ENCODE measurements at places on chromosomes 6 and 20.

DNA sequence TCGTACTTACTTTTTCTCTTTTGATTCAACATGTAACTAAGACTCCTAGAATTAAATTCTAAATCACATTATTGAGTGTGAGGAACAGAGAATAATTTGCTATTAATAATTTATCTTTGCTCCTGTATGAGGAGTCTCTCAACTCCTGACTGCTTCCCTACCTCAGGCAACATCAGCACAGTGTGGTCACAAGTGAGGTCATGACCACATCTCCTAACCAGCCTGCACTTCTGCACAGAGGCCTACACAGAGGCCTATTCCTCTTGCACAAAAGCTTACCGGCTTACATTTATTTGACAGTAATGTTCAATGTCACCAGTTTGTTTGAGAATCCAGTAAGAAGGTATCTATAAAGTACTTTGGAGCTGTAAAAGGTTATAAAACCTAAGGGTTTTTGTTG is 637.4 kb upstream of the MARCKS start:
- DNase-seq = no peak

DNA sequence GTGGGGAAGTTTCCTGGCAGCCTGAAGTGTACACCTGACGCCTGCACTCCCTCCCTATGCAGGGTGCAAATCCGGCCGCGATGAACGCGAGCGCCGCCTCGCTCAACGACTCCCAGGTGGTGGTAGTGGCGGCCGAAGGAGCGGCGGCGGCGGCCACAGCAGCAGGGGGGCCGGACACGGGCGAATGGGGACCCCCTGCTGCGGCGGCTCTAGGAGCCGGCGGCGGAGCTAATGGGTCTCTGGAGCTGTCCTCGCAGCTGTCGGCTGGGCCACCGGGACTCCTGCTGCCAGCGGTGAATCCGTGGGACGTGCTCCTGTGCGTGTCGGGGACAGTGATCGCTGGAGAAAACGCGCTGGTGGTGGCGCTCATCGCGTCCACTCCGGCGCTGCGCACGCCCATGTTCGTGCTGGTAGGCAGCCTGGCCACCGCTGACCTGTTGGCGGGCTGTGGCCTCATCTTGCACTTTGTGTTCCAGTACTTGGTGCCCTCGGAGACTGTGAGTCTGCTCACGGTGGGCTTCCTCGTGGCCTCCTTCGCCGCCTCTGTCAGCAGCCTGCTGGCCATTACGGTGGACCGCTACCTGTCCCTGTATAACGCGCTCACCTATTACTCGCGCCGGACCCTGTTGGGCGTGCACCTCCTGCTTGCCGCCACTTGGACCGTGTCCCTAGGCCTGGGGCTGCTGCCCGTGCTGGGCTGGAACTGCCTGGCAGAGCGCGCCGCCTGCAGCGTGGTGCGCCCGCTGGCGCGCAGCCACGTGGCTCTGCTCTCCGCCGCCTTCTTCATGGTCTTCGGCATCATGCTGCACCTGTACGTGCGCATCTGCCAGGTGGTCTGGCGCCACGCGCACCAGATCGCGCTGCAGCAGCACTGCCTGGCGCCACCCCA is 1.2 kb downstream of the GPR6 start:
- DNase-seq = no peak

DNA sequence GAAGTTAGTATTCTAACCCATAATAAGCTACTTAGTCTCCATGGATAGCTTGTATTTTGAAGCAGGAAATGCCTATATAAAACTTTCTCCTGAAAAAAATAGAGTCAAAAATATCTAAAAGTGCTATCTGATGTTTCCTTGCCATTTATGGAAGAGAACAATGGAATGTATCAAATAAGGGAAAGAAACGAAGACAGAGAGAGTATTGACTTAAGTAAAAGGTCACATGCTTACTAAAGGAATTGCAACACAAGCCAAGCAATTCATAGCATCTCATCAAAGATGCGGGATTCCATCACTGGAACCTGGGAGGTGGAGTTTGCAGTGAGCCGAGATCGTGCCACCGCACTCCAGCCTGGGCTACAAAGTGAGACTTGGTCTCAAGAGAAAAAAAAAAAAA is 112.9 kb upstream of the DTNBP1 start:
- DNase-seq = no peak

DNA sequence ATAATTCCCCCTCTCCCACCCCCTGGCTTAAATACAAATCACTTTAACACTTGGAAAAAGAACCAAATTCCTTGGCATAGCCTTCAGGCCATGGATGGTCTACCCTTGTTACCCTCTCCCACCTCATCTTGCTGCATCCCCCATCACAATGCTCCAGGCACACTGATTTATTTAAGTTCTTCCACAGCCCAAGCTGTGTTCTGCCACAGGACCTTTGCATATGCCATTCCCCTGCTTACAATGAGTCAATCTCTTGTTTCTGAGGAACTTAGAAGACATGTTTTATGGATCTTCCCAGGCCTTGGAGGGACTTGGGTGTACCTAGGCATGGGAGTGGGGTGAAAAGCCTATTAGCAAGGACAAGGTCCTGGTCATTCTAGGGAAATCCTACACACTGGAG is 6.2 kb upstream of the MAFB start:
- DNase-seq = no peak

All from BJ (cell line).